ENCODE measurements at places on chromosomes 13 and 19. TPM values are rescaled to one million over a fixed set of nuclear protein-coding genes. Genes with fewer than 3 reads are reported as not detected.

DNA sequence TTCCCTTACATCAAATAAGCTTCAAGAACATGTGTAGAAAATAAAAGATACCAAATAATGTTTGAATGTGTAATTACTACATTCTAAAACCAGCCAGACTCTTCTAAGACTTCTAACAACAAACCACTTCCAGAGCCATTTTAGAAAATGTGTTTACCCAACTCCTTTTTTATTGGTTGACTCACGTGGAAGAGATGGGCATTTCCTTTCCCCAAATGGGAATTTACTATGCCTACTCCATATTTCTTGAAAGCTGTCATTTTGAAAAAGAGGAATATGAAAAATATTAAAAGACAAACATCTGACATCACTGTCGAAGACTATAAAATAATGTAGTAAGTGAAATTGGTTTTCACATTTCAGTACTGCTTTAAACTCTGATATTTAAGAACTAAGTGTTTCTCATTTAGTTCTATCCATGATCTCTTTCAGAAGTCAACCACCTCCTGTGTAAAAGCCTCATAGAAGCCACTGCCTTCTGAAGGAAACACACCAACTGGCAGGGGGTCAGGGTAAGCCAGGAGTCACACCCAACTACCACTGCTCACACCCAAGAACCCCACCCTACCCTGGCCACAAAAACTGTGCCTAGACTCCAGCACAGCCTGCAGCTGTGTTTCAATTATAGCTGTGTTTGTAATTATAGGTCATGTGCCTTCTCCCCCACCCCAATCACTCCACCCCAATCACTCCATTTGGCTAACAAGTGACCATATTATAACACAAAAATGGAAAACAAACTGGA is 86.8 kb downstream of the UBL3 start:
- H3K4me3 ChIP-seq: no peak overlapping the region
- DNase-seq: no peak
- no peaks in the 10 kb centered on the region for H3K27me3 ChIP-seq
- H3K36me3 ChIP-seq: peaks cover 34% of the 10 kb centered on the region

- H3K4me1 ChIP-seq: peaks cover 5% of the 10 kb centered on the region
- H3K27ac ChIP-seq: no peak overlapping the region
- H3K36me3 ChIP-seq: peaks cover 28% of the 10 kb centered on the region
- peak overlapping the region; percentile 93 for H3K4me3 ChIP-seq
- H3K27me3 ChIP-seq: no peaks in the 10 kb centered on the region
These were observed 969 bp upstream of the POMP start for GRCh38 chr13:28657784-28658538.

DNA sequence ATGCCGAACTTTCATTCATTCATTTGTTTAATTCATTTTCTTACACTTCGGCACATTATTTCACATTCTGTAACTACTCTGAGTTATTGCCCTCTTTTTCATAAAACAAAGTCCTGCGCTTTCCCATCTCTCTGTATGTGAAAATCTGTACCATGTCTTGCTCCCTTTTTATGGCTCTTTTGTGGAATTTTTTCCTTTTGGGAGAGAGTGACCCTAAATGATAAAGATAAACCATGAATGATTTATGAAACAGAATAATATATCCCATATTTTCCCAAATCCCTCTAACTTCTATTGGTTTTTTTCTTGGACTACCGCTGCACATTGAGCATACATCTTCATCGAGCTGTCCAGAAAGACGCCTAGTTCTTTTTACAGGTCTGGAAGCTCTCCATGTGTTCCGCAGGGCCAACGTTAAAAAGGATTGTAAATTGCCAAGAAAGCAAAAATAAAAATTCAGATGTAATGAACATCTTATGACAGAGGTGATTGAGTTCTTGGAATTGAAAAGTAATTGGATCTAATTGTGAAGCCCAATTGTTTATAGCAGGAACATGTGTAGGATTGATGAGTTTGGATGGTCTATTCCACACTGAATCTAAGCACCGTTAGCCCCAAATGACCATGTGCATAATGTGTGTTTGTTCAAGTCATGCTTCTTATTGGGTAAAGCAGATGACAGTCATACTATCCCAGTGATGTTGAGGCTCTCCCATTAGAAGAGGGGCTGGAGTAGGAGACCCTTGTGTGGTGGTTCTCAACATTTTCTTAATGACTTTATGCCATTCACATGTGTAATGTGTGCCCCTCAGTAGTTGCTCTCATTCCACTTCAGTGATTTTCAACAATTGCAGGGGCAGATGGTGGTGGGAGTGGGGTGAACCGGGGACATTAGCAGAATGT is 378.9 kb downstream of the DLEU7 start:
- H3K27me3 ChIP-seq: no peaks in the 10 kb centered on the region
- H3K36me3 ChIP-seq: no peaks in the 10 kb centered on the region
- no peak for DNase-seq
- H3K4me1 ChIP-seq: no peaks in the 10 kb centered on the region

- no peak overlapping the region for H3K4me3 ChIP-seq
- H3K4me1 ChIP-seq: no peaks in the 10 kb centered on the region
- H3K27ac ChIP-seq: no peak overlapping the region
- H3K27me3 ChIP-seq: no peaks in the 10 kb centered on the region
- H3K36me3 ChIP-seq: peaks cover 57% of the 10 kb centered on the region
These were observed 247.7 kb downstream of the GGACT start for GRCh38 chr13:100340865-100341264.

- H3K36me3 ChIP-seq: peaks cover 89% of the 10 kb centered on the region
- H3K4me3 ChIP-seq: no peak overlapping the region
- H3K27ac ChIP-seq: no peak overlapping the region
These were observed 40.6 kb downstream of the PHF11 start for GRCh38 chr13:49536144-49536873.

GRCh38 chr19:31913103-31913661 is 432.2 kb upstream of the ZNF507 start:
- DNase-seq: no peak
- no peaks in the 10 kb centered on the region for H3K4me1 ChIP-seq
- no peak overlapping the region for H3K4me3 ChIP-seq
- no peak overlapping the region for H3K27ac ChIP-seq

- H3K36me3 ChIP-seq: no peaks in the 10 kb centered on the region
- no peak overlapping the region for H3K27ac ChIP-seq
- DNase-seq: no peak
These were observed 379.8 kb downstream of the DLEU7 start for GRCh38 chr13:50463719-50464118.

DNA sequence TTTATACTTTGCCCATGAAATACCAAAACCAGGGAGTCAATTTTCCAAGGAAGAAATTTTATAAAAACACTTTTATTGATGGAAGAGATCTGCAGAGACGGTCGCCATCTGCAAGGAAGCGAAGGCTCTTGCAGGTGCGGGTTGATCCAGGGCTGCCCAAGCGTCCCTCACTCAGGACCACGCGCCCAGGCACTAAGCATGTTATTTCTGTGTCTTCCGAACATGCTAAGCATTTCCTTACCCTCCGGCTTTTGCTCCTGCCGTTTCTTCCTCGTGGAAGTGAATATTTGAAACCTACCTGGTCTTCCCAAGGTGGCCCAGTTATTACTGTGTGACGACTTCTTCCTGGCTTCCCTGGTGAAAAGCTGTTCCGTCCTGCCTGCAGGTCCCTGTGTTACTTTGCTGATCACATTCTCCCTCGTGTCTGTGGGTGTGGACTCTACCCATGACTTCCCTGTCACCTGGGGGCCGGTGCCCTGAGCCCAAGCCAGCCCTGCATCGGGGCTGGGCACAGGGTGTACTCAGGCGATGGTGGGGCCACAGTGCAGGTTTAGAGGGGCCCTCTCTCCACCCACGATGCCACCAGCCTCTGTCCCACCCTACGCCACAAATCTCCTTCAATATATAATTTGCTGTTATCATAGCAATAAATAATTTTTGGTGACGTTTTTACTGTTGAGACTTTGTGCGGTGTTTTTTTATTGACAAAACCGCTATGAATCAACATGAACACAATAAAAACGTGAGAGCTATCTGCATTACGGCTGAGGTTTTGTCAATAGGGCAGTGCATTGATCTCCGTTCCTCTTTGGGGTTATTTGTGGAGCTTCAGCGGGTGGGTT is 119.4 kb downstream of the URI1 start:
- DNase-seq: peak; percentile 20
- H3K4me3 ChIP-seq: no peak overlapping the region
- H3K4me1 ChIP-seq: no peaks in the 10 kb centered on the region
- no peaks in the 10 kb centered on the region for H3K36me3 ChIP-seq
- no peaks in the 10 kb centered on the region for H3K27me3 ChIP-seq

PINLYP gene
- 7.7 TPM for total RNA-seq

FPR1 gene
- not detected for total RNA-seq

GRCh38 chr13:58806401-58806800 is 1174.9 kb downstream of the PCDH17 start:
- no peak for DNase-seq
- no peaks in the 10 kb centered on the region for H3K4me1 ChIP-seq
- no peaks in the 10 kb centered on the region for H3K27me3 ChIP-seq

DNA sequence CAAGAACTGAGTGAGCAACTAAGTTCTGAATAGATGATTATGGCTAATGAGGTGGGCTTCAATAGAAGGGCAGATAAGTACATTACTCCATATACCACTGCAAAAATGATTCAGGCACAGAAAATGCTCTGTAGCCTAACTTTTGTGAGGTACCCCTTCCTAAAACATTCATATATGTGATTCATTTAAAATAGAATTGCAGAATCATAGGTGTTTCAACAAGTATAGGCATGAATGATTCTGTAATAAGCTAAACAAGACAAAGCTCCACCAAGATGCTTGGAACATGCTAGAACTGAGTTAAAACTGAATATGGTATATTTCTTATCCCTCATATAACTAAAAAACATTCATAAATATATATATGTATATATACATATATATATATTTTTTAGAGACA is 12.1 kb downstream of the KBTBD7 start:
- no peaks in the 10 kb centered on the region for H3K4me1 ChIP-seq
- no peak overlapping the region for H3K4me3 ChIP-seq
- no peaks in the 10 kb centered on the region for H3K36me3 ChIP-seq
- no peak for DNase-seq

DNA sequence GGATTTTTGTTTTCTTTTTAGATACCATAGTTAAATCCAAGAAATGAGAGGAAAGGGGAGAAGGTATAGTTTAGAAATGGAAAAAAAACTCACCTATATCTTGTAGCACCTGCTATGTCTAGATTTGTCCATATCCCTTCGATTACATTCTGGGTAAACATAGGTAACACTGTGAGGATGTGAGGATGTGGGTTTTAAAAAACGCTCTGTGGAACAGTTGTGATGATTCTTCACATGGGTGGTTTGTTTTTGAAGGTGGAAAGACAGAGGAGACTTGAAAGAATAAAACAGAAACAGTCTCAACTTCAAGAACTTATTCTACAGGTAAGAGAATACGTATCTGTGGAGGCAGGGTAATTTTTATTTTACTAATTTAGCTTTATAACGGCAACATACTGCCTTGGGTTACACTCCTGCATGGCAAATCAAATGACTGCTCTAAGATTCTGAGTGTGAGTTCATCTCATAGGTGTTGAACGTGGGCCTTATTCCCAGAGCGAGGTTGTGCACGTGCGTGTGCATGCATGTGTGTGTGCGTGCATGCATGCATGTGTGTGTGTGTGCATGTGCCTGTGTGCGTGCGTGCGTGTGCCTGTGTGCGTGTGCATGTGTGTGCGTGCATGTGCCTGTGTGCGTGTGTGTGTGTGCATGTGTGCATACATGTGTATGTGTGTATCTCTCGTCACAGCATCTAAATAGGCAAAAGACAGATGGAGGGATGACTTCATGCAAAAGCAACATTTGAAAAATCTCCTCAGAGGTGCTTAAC is 23.5 kb downstream of the ATP4B start:
- DNase-seq: no peak
- H3K27me3 ChIP-seq: no peaks in the 10 kb centered on the region
- peaks cover 85% of the 10 kb centered on the region for H3K36me3 ChIP-seq
- no peak overlapping the region for H3K4me3 ChIP-seq

CRB3 gene
- total RNA-seq: 46.3 TPM

PODNL1 gene
- 0.70 TPM for total RNA-seq

MYO16 gene
- 0.56 TPM for total RNA-seq

DNA sequence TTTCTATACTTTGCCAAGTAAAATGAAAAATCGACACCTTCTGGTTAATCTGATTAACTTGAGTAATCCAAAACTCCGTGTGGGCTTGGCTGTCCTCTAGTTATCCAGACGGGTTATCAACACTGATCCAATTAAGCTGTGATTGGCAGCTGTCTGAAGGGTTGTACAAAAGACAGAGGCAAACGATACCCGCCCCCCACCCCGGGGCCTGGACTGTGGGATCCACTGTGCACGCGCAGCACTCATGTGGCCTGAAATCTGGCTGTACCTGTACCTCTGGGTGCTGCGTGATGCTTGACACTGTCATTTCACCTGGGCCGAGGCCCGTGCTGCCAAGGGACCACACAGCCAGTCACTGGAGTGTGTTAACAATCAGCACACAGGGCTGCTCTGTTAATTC is 53.5 kb downstream of the COL4A2 start:
- H3K4me3 ChIP-seq: no peak overlapping the region
- H3K27ac ChIP-seq: no peak overlapping the region
- DNase-seq: no peak
- H3K4me1 ChIP-seq: peaks cover 18% of the 10 kb centered on the region
- H3K36me3 ChIP-seq: peaks cover 75% of the 10 kb centered on the region

NKPD1 gene
- 0.05 TPM for total RNA-seq

GRCh38 chr13:111917086-111917485 is 149.9 kb upstream of the SOX1 start:
- no peaks in the 10 kb centered on the region for H3K27me3 ChIP-seq
- DNase-seq: peak; percentile 35
- H3K4me3 ChIP-seq: no peak overlapping the region
- H3K4me1 ChIP-seq: no peaks in the 10 kb centered on the region
- H3K36me3 ChIP-seq: no peaks in the 10 kb centered on the region

- DNase-seq: no peak
- H3K27me3 ChIP-seq: no peaks in the 10 kb centered on the region
- no peak overlapping the region for H3K4me3 ChIP-seq
- H3K4me1 ChIP-seq: no peaks in the 10 kb centered on the region
These were observed 86.5 kb upstream of the ABCC4 start for GRCh38 chr13:95387733-95388207.

TGFBR3L gene
- 2.2 TPM for total RNA-seq

- peak; percentile 79 for DNase-seq
- no peak overlapping the region for H3K27ac ChIP-seq
- H3K36me3 ChIP-seq: no peaks in the 10 kb centered on the region
- H3K27me3 ChIP-seq: peaks cover 40% of the 10 kb centered on the region
- peak overlapping the region; percentile 30 for H3K4me3 ChIP-seq
These were observed 350.6 kb downstream of the LIG4 start for GRCh38 chr13:107864543-107865317.

DNA sequence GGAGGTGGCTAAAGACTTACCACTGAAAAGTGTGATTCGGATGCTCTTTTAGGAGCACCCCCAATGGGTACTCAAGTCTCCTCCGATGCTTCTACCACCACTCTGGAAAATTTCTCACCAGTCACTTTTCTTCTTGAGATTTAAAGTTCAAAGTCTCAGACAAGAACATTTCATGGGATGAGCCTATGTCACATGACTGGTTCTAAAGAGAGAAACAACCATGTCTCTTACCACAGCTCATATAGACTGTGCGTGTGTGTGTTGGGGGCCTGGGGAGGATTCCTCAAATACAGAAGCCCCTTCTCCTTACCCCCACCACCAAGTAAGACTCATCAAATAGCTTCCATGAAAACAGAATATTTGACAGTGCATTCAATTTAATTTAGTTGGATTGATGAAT is 181.7 kb upstream of the MIR17HG start:
- H3K4me1 ChIP-seq: peaks cover 5% of the 10 kb centered on the region
- no peaks in the 10 kb centered on the region for H3K27me3 ChIP-seq
- no peak overlapping the region for H3K27ac ChIP-seq
- no peak overlapping the region for H3K4me3 ChIP-seq

SPRY2 gene
- total RNA-seq: 92.6 TPM

Measured in endodermal cell (in vitro differentiated cells).